ENCODE measurements at places on chromosomes 3 and 15. TPM values are rescaled to one million over a fixed set of nuclear protein-coding genes. Genes with fewer than 3 reads are reported as not detected.

The RAD54L2 gene
- 15.6 TPM for polyA plus RNA-seq

The CCR3 gene
- not detected for polyA plus RNA-seq

The GPR62 gene
- polyA plus RNA-seq, result not detected

The HRG gene
- polyA plus RNA-seq, result not detected

The CCDC39 gene
- polyA plus RNA-seq, result not detected

The PHLDB2 gene
- 0.46 TPM for polyA plus RNA-seq

The SCN11A gene
- not detected for polyA plus RNA-seq

GRCh38 chr3:134039161-134039862 lies 9.6 kb upstream of the SLCO2A1 start:
- H3K36me3 ChIP-seq, result no peaks in the 10 kb centered on the region
- H3K4me3 ChIP-seq, result no peak overlapping the region
- H3K4me1 ChIP-seq, result no peaks in the 10 kb centered on the region

DNA sequence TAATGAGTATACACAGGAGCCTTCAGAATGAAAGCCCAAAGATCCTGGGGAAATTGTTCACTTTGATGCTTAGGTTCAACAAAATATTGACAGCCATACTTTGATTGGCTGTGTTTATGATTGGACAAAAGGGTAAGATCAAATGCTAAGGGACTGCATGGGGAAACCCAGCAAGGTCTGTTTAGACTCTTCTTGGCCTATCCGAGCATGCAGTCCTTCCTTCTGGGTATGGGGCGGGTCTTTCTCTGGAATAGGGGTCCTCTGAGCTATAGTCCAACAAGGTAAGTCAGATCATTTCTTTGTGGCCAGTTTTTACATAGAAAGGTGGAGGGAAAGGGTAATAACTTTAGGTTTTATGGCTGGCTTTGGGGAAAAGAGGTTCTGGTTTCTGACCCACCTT lies 52.9 kb upstream of the ACKR4 start:
- no peak for DNase-seq
- peaks cover 6% of the 10 kb centered on the region for H3K4me1 ChIP-seq
- no peak overlapping the region for H3K4me3 ChIP-seq
- H3K27me3 ChIP-seq, result no peaks in the 10 kb centered on the region

- DNase-seq, result no peak
- H3K36me3 ChIP-seq, result no peaks in the 10 kb centered on the region
- peaks cover 16% of the 10 kb centered on the region for H3K4me1 ChIP-seq
- H3K27ac ChIP-seq, result no peak overlapping the region
These were observed 10.0 kb downstream of the C3orf52 start for GRCh38 chr3:112096176-112096575.

DNA sequence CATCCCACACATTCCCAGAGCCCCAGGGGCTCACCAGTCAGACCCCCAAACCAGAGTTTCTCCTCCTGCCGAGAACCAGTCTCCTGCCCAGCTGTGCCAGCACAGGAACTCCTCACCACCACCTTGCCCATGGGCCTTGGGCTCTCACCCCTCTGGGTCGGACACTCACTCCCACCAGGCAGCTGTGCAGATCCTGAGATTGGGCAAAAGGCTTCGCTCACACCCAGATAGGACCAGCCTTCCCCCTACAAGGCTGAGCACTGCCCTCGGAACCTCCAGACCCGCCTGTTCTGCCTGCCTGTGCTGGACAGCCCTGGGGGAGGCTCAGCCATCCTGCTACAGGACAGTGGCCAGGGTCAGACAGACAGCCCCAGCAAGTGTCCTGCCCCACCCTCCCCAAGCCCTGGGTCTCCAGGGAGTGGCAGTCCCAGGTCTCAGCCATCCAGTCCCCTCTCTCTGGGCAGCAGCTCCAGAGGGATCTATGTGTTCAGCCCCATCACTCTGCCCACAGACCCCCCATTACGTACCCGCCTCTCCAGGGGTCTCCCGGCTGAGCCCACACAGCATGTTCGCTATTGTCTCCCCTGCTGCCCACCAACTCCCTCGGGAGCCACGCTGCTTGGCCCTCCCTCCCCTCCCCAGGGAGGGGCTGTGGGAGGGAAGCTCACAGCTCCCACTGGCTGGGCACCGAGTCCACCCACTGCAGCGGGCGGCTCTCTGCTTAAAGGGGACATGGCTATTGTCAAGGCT lies at the start of gene GRIP2:
Gene GRIP2, minus strand, starts transcription at position 601 of the 750 bp plus-strand sequence. Its CDS starts 34 bp downstream, at position 567.
- no peaks in the 10 kb centered on the region for H3K4me1 ChIP-seq
- no peaks in the 10 kb centered on the region for H3K36me3 ChIP-seq
- H3K27me3 ChIP-seq, result no peaks in the 10 kb centered on the region
- peak; percentile 57 for DNase-seq

DNA sequence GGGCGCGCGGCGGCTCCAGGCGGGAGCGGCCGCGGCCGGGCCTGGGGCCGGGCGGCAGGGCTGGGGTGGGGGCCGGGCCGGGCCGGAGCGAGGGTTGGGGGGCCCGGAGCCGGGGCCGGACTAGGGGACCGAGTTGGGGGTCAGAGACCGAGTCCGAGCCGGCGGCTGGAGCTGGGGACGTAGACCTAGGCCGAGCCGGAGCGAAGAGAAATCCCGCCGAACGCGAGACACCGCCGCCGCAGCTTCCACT lies 37.3 kb downstream of the HMCES start:
- H3K27me3 ChIP-seq, result no peaks in the 10 kb centered on the region
- peaks cover 32% of the 10 kb centered on the region for H3K4me1 ChIP-seq
- H3K36me3 ChIP-seq, result no peaks in the 10 kb centered on the region
- no peak for DNase-seq
- H3K4me3 ChIP-seq, result peak overlapping the region; percentile 84

DNA sequence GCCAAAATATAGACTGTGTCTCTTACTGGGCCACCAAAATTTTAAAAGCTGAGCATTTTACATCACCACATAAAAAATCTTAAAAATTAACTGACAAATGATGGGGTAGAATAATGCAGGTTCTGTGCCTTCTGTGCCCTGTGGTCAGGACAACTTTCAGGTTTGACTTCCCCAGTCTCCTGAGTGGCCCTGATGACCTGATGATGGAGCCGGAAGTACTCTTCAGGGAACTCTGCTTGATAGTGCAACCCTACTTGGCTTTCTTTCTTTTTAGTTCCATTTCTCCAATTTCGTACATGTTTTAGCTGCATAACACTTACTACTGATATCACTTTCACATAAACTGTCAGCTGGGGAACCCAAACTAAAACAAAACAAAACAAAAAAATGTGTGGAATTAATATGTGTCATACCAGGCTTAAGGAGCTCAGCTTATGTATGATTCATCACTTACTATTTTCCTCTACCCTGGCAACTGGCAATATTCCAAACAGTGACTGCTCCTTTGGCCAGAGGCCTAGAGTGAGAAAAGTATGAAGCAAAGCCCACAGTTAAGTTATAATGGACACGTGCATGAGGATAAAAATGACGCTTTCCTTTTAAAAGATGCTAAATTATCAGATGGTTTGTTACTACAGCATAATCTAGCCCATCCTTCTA lies 194.3 kb downstream of the BCHE start:
- no peak overlapping the region for H3K27ac ChIP-seq
- H3K4me3 ChIP-seq, result no peak overlapping the region
- H3K36me3 ChIP-seq, result no peaks in the 10 kb centered on the region
- H3K4me1 ChIP-seq, result no peaks in the 10 kb centered on the region

- H3K4me3 ChIP-seq, result no peak overlapping the region
- H3K27ac ChIP-seq, result peak overlapping the region; percentile 65
- peaks cover 10% of the 10 kb centered on the region for H3K4me1 ChIP-seq
- no peaks in the 10 kb centered on the region for H3K27me3 ChIP-seq
- no peak for DNase-seq
- no peaks in the 10 kb centered on the region for H3K36me3 ChIP-seq
These were observed 22.8 kb upstream of the MAP4 start for GRCh38 chr3:48038971-48039481.

DNA sequence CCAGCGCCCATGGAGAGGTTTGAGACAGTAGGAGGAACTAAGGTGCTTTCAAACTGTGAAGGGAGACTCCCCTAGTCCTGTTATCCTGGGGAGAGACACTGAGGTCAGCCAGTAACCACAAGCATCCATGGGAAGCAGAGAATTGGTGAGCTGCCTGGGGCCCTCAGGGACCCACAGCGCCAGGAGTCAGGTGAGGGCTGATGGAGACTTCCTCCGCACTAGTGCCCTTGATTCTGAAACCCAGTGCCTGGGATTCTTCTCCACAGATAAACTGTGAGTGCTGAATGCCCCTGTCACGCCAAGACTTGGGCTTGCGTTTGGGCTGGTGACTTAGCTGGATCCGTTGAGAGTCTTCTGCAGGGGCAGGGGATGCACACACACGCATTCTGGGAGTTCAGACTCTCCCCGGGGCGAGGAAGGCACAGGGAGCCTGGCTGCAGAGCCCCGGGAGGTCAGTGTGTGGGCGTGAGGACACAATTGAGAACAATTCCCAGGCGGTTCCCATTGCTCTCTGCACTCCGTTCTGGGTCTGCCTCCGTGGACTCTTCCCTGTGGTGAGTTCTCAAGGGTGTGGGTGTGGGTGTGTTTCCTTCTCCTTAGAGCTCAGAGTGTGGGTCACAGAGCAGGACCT lies 37.9 kb upstream of the SLCO2A1 start:
- no peak for DNase-seq
- no peaks in the 10 kb centered on the region for H3K27me3 ChIP-seq
- H3K27ac ChIP-seq, result no peak overlapping the region
- no peak overlapping the region for H3K4me3 ChIP-seq
- H3K36me3 ChIP-seq, result no peaks in the 10 kb centered on the region
- no peaks in the 10 kb centered on the region for H3K4me1 ChIP-seq

GRCh38 chr3:149343951-149344350 lies 10.5 kb upstream of the TM4SF18 start:
- H3K36me3 ChIP-seq, result no peaks in the 10 kb centered on the region
- H3K4me3 ChIP-seq, result no peak overlapping the region
- H3K27me3 ChIP-seq, result peaks cover 19% of the 10 kb centered on the region
- H3K4me1 ChIP-seq, result no peaks in the 10 kb centered on the region
- no peak overlapping the region for H3K27ac ChIP-seq

DNA sequence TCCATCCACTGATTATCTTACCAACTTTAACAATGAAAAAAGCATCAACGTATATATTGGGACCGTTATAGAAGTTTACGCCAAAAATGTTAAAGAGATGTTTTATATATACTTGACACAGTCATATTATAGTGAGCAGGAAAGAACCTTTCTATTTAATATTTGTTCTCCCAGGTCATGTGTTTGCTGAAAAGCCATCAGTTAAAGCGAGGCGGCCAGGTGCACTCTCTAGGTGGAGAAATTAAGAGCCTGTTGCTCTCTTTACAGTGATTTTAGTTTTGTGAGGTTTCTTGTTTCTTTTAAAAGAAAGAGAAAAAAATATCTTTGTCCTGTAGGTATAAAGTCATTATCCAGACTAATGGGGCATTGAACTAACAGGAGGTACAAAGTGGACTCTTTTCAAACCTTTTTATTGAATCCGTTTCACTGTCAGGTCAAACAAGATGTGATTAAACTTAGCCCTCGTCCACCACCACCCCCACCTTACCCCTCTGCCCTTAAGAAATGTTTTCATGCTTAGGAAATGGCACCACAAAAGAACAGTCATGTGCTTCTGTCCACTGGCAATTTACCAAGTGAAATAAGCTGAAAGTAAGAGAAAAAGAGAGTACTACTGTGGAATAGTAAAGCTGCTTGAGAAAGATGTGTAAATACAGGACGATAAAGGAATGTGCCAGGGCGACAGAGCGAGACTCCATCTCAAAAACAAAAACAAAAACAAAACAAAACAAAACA lies 279.9 kb downstream of the PTPRG start:
- H3K4me1 ChIP-seq, result no peaks in the 10 kb centered on the region
- no peak for DNase-seq
- no peak overlapping the region for H3K4me3 ChIP-seq
- H3K27me3 ChIP-seq, result peaks cover 4% of the 10 kb centered on the region
- H3K36me3 ChIP-seq, result no peaks in the 10 kb centered on the region

Data from naive thymus-derived CD8-positive, alpha-beta T cell (primary cell).